IPS-NIHi11 (cell line): ENCODE measurements at places on chromosomes 3 and 15.

DNA sequence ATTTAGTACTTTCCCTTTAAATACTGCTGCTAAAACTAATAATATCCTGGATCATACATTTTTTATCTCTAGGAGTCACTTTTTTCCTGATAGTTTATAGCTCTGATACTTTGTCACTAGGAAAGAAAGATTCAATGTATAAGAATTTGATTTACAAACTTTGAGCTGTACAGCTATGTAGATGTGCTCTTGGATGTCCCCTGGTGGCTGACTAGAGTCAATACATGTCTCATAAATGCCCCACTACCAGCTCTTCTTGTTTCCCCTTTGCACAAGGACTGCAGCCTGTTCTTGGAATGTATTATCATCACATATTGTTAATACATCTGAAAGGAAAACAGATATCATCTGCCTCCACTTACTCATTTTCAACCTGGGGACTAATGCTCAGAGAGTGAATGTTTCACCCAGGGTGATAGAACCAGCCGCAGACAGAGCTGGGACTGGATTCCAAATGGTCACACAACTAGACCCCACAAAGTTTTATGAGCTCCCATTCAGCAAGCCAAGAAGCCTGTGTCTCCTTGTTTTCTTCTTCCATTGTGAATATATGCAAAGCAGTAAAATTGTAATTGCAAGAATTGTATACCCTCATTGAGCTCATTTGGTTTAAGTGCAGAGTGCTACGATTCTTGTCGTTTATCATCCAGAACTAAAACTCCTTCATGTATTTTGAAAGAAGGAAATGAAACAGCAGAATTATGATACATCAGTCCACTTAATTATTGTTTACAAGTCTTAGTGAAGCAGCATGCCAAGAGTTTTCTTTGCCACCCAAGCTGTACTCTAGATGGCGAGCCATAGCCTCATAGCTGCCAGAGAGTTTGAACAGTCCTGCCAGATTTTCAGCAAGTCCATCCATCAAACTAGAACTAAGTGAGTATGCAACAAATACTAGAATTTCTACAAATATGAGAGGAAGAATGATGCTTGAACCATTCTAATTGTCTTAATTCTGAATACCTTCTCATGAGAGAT, 261.6 kb upstream of the LMCD1 start:
- DNase-seq, result peak; percentile 67

GRCh38 chr15:64507845-64508244, 47.5 kb downstream of the ZNF609 start:
- DNase-seq, result no peak

- no peak for DNase-seq
These were observed 7.2 kb upstream of the IVD start for GRCh38 chr15:40398413-40398873.

DNA sequence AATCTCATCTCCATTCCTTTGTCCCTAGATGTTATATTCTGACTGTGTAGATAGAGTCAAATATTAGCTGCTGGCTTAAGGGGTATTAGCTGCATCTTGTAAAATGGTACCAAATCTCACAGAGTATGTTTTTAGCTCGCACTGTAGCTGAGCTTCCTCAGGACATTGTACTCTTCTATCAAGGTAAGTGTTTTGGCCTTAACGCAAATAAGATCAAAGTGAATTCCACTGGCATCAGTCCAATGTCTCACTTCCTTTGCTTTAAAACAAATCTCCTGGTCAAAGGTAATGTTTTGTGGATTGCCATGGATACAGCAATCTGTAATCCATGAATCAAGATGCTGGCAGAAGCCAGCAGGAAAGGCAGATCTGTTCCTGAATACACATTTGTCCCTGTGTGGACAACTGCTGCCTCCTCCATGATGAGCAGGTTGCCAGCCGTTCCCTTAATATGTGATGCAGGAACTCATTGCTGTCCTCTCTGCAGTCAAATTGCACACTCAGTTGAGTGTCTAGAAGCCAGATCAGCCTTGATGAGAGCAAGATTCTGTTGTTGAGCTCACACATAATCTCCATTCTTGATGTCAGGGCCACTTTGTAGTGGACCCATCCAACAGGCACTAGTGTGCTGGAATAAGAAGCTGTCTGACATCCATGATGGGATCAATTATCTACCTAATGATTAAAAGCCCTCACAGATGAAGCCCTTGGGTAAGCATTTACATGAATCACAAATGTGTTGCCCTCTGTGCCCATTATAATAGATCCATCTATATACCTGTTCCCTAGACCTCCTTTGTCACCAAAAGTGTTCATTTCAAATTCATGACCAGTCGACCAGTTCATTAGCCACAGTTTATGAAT, 96.6 kb upstream of the AGTR1 start:
- no peak for DNase-seq

DNA sequence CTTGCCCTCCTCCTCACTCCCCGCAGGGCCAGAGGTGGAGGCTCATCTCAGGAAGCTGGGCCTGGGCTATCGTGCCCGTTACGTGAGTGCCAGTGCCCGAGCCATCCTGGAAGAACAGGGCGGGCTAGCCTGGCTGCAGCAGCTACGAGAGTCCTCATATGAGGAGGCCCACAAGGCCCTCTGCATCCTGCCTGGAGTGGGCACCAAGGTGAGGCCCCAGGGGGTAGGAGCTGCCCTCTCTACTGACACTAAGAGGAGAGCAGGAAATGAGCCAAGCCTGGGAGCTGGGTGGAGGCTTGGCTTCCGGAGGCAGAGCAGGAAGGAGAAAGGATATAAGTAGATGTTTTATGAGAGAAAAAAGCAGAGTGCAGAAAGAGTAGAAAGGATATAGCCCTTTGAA, 4.9 kb downstream of the OGG1 start:
- no peak for DNase-seq

DNA sequence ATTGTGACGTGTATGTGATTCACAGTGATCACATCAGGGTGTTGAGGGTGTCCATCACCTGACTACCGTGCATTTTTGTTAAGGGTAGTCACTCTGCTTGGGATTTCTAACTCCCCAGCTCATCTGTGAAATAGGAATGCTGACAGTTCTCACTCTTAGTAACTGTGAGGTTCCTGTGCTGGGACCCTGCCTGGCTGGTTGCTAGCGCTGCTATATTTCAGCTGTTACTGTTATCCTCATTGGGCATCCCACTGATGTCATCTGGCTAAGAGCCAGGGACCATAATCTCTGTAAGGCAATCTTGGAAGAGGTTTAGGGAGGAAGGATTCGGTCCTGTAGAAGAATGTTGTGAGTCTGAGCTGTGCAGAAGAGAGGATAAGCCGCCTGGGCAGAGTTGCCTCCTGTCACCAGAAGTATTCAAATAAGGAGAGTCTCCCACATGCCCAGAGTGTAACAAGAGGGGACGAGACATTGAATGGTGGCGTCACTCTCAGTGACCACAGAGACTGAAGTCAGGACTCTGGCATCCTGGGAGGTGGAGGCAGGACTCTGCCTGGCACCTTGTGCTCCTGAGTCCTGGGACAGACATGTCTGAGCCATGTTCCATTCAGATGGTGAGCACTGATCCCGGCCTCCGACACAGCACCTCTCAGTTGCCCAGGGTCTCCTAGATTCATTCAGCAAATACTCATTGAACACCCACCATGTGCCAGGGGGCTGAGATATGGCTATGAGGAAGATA, 52.2 kb downstream of the FBLN2 start:
- DNase-seq, result no peak

DNA sequence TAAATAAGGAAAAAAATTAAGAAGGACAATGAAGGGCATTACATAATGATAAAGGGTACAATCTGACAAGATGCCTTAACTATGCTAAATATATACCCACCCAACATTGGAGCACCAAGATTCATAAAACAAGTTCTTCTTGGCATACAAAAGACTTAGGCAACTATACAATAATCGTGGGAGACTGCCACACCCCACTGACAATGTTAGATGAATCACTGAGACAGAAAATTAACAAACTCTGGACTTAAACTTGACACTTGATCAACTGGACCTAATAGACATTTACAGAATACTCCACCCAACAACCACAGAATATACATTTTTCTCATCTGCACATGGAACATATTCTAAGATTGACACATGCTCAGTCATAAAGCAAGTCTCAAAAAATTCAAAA, 53.2 kb upstream of the IGSF11 start:
- no peak for DNase-seq

- no peak for DNase-seq
These were observed 1.3 kb upstream of the MAP6D1 start for GRCh38 chr3:183826448-183827250.

- DNase-seq, result peak; percentile 47
These were observed 2.2 kb downstream of the MAPK6 start for GRCh38 chr15:52021128-52021671.
